Stimulated activated CD8-positive, alpha-beta memory T cell treated with anti-CD3 and anti-CD28 coated beads, Interleukin-4, amount 100 ng/mL, for 1 hour (primary cell): ENCODE measurements at places on chromosomes 4 and X.

- no peak for DNase-seq
Observed at GRCh38 chr4:19728773-19729172, 522.9 kb upstream of the SLIT2 start.

DNA sequence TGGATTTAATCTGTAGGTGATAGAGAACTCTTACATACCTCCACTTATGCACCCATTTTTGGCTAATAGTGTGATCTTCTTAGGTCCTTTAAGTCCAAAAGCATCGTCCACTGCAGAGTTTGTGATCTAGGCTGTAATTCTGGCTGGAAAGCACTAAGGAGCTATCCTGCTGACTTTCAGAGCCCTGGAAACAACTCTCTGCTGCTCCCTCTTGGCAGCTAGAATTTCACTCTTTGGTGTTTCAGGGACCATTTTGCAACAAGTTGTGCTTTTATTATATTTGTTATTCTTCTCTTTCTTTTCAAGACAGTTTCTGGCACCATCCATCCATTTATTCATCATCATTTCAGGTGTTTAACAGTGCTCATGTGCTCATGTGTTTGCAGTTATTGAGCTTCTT, 130.0 kb downstream of the RBM46 start:
- DNase-seq: no peak

GRCh38 chrX:50978920-50979682, 68.6 kb downstream of the BMP15 start:
- no peak for DNase-seq

DNA sequence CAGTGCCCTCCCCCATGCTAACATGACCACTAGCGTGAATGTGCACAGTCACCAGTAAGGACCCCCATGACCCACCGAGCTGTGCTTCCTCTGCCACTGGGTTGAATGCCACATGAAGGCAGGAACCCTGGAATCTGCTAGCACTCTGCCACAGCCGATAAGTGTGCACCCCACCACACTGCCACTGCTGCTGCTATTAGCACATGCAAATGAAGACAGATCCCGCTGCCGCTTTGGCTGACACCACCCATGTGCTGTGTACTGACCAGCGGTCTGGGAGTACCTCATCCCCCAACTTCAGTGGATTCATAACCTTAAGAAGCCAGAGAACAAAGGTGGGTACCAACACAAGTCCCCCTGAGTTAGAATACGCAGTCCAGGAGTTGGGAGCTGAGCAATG, 200.9 kb upstream of the ARHGEF9 start:
- no peak for DNase-seq

DNA sequence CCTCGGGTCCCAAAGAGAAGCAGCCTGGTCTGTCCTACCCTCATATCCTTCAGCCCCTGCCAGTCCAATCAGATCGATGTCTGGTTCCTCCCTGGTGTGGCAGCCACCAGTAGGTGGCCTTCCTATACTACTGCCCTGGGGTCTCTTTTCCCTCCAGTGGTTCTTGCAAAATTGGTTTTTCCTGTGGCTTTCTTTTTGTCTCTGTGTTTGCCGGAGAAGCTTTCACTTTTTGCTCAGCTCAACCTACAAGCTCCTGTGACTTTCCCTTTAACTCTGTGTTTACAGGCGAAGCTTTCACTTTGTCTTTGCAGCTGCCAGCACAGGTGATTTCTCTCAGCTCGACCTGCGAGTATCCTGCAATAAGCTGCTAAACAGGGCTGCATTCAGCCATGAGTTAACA, 46.8 kb downstream of the UGT2A3 start:
- no peak for DNase-seq

DNA sequence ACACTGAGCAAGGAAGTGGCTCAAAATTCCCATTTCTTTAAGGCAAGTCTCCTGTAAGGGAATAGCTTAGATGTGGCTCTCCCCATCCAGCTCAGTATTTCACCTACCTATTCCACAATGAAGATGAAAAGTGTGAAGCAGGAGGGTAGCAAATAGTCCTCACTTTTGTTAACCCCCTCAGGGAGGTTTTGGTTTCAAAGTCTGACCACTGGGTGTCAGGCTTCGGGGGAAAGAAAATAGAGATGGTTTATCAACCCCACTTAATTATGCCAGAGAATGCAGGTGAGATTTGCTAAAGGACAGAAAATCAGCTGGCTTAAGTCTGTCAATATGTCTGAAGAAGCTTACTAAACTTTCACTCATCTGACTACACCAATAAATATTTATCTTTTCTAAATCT, 69.5 kb downstream of the DHX15 start:
- DNase-seq: no peak

GRCh38 chr4:26432419-26432818, 57.9 kb downstream of the CCKAR start:
- DNase-seq: no peak

DNA sequence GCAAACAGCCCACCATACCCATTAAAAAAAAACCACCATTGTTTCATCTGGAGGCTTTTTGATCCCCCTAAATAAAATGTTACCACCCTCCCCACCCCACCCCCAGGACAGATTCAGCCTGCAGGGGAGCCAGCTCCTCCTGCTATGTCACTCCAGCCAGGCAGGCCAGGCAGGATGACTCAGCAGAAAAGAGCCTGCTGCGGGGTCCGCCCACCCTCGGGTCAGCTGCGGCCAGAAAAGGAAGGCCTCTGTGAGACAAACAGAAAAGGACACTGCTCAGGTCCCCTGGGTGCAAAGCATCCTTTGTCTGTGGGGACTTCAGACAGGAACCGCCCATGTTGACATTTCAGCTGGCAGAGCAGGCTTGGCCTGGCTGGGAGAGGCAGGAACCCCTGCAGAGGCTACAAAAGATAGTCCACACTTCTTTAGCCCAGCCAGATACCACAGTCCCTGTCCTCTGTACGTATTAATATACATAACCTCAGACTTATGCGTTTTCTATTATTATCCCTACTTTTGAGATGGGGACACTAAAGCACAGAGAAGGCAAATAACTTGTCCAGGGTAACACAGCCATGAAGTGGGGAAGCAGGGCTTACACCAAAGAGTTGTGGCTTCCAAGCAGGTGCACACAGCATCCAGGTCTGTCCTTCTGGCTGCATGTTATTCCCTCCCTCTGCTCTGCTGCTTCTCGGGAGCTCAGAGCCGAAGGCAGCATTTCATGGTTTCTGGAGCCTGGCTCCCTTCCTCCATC, 147.7 kb downstream of the CPEB2 start:
- DNase-seq: no peak

DNA sequence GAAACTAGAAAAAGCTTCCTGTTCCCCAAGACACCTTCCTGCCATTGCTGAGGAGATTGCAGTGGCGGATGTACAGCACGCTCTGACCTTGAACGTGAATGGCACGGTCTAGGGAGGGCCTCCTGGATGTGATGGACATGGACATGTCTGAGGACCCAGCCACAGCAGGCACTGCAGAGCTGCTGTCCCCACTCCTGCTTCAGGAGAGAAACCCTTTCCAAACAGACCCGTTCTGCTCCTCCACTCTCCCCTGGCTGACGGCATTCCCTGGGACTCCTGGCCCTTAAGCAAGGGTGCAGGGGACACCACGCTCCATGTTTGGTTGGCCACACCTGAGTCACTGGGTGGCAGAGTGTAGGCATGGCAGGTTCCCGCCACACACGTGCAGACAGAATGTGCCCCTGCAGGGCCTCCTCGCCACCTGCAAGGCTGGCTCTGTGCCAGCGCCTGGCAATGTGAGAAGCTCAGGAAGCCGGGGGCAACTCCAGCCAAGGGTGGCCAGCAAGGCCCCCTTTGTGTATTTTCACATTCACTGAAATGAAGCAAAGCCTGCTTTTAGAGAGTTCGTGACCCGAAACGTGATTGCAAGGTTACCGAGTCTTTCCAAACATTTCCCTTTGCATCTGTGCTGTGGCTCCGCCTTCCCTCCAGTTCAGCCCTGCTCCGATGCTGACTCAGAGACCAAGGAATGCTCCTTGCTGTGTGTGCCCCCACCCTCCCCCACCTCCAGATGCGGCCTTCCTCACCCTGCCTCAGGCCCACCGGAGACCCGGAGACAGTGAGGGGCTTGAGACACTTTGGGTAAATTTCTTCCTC, 46.1 kb downstream of the HTRA3 start:
- no peak for DNase-seq

DNA sequence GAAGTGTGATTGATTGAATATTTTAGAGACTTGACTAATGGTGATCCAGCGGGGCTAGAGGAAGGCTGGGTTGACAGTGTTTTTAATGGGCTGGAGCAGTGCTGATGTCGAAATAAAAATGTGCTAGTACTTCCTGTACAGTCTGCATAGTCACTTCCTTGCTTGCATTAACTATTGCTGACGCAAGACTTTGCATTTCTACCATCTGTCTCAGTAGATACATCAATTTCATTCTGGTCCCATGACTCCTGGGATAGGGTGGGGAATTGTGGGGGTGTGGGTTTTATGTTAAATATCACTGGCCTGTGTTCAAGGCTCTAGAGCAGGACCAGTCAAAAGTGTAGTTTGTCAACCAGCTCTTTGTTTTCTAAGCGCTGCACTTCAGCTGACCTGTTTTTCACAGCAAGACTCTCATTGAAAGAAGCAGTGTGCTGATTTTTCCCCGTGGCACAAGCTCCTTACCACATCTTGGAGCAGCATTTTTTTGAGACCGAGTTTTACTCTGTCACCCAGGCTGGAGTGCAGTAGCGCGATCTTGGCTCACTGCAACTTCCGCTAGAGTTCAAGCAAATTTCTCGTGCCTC, 35.2 kb upstream of the PHEX start:
- DNase-seq: no peak

- no peak for DNase-seq
Observed at GRCh38 chrX:138411048-138411447, 300.5 kb downstream of the FGF13 start.

DNA sequence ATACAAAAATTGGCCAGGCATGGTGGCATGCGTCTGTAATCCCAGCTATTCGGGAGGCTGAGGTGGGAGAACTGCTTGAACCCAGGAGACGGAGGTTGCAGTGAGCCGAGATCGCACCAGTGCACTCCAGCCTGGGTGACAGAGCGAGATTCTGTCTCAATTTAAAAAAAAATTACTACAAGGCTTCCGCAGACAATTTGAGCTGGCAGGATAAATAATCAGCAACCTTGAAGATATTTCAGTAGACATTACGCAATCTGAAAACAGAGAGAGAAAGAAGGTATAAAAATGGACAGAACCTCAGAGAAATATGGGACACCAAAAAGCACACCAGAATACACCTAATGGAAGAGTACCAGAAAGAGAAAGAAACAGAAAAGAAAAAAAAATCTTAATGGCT, 25.3 kb downstream of the HS6ST2 start:
- no peak for DNase-seq

DNA sequence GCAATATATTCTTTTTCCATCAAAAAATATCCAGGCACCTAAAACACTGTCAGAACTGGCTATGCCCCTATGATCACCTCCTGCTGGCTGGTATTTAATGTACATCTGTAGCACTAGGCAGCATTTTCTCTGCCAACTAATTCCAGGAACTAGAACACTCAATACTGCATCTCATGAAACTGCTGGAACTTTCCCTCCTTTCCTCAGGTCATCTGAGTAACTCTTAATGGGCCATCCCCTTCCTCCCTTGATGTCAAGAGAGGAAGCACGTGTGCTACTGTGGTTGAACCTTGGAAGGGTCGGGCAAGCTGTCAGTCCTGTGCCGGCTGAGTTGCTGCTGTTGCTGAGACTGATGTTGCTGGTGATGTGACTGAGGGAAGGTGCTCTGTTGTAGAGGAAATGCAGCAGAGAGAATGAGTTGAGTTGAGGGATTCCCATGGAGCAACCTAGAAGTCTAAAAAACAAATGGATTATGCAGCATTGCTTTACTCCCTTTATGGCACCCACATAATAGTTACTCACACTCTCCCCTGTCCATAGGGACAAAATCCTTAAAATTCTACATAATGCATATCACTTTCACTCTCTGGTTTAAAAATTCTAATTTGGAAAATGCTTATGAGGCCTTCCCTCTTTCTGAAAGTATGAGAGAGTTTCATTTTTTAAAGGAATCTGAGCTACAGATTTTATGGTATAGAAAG, 39.5 kb downstream of the TMEM165 start:
- no peak for DNase-seq

- no peak for DNase-seq
Observed at GRCh38 chr4:59068722-59069418, 1958.7 kb upstream of the IGFBP7 start.

DNA sequence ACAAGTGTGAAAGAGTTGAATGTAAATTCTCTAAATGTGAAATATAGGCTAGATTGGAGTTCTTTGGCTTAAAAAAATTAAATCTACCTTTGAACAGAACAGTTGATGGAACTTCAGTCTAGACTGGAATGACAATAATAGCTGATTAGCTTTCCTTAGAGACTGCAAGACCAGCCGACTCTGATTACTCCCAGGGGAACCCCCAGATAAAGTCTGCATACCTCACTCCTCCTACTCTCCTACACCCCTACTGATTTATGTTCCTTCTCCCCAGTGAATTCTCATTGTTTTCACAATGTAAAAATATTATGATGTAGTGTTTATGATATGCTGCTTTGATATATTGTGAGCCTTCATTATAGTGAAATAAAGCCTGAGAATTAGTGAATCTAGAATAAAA, 241.3 kb downstream of the CFAP299 start:
- DNase-seq: no peak

DNA sequence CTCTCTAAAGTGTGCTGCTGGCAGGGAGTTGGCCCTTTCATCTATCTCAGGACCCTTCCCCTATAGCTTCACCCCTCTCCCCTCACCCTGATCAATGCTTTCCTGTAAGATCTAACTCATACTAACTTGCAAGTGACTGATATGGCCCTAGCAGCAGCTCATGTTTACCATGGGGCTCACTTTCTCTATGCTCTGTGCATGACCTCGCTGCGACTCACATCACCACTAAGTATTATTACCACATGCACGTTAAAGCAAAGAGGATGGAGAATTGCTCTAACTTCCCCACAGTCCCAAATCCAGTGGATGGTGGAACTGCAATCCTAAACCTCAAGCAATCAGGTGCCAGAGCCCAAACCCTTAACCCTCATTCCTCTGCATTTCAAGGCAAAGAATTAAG, 626.6 kb downstream of the MID1IP1 start:
- DNase-seq: no peak

GRCh38 chr4:173752610-173753230, 222.7 kb upstream of the HAND2 start:
- DNase-seq: no peak

- no peak for DNase-seq
Observed at GRCh38 chr4:151657896-151658295, 102.9 kb downstream of the GATB start.
